ENCODE measurements at places on chromosomes 5 and 9.
A peak's percentile ranks its signal among the peaks of the same experiment; 100 is the strongest.

DNA sequence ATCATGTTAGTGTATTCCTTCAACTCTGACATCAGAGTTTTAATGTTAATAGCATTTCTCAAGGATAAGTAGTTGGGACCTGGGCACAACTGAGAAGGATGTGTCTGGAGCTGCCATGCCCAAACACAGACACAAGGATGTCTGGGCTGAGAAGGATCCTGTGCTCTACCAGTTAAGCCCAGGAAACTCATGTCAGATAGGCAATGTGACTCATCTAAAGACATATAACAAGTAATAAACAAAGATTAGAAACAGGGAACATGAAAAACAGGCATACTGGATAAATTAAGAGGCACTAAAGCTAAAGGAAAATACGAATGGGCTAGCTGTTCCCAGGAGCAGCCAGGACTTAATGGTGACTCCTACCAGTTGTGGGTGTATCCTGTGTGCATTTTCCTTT is 9.1 kb upstream of the EGFLAM start:
- no peak for DNase-seq

- no peak for DNase-seq
Observed at GRCh38 chr9:123368536-123369153, 12.6 kb downstream of the CRB2 start.

DNA sequence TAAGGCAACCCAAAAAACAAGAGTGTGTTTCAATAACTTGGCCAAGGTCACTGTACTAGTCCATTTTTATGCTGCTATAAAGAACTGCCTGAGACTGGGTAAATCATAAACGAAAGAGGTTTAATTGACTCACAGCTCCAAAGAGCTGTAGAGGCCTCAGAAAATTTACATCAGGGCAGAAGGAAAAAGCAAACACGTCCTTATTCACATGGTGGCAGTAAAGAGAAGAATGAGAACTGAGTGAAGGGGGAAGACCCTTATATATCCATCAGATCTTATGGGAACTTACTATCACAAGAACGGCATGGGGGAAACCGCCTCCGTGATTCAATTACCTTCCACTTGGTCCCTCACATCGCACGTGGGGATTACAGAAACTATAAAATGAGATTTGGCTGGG is 64.3 kb upstream of the CAMK4 start:
- no peak for DNase-seq

DNA sequence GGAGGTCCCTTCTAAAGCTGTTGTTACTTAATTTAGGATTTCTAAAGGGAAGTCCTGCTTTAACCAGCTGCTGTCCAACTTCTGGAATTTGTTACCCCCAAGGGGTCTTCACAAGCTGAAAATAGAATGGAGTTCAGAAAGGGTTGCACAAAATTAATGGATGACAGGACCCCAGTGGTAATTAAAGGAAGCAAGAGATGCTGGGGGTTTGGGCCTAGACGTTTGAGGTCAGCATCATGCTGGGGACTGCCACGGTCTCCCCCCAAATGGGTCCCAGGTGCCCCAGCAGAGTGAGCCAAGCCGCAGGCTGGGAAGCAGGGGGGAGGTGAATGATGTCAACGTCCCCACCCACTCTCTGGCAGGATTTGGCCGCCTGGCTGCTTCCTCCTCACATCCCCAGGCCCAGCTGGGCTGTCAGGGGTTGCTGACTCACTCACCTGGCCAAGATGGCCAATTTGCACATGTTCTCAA is 97.5 kb upstream of the ARAP3 start:
- DNase-seq, result peak; percentile 75

- DNase-seq, result no peak
Observed at GRCh38 chr5:79562351-79563246, 48.7 kb upstream of the HOMER1 start.

DNA sequence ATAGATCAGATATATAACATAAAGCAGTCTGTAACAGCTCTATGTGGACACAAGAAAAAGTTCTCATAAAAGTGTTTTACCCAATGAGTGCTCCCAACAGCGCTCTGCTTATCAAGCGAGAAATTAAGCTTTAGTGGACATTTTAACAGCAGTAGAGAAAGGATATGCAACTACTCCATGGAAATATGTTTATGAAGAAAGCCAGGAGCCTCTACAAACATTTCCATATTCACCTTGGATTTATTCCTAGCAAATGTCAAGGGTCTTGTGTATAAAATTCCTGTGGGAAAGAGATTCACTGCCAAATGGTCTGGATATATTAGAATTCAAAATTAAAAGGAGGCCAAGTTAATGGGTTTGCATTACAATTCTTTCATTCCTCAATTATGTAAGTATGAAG is 66.5 kb downstream of the DTWD2 start:
- no peak for DNase-seq

DNA sequence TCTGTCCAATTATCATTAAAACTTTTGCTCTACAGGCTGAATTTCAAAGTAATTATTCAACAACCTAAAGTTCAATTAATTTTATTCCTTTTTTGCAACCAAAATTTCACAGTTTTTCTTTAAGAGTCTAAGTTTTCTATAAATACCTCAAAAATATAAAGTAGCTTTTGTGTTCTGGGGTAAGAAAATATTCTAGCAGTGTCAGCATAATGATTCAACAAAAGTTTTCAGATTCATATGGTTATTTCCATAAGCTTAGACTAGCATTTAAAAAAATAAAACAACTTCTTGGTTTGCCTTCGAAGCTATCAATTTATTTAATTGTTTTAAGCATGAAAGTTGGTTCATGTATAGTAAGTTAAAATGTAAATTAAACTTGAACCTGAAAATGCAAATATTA is 1962.3 kb upstream of the CDH6 start:
- DNase-seq, result no peak

DNA sequence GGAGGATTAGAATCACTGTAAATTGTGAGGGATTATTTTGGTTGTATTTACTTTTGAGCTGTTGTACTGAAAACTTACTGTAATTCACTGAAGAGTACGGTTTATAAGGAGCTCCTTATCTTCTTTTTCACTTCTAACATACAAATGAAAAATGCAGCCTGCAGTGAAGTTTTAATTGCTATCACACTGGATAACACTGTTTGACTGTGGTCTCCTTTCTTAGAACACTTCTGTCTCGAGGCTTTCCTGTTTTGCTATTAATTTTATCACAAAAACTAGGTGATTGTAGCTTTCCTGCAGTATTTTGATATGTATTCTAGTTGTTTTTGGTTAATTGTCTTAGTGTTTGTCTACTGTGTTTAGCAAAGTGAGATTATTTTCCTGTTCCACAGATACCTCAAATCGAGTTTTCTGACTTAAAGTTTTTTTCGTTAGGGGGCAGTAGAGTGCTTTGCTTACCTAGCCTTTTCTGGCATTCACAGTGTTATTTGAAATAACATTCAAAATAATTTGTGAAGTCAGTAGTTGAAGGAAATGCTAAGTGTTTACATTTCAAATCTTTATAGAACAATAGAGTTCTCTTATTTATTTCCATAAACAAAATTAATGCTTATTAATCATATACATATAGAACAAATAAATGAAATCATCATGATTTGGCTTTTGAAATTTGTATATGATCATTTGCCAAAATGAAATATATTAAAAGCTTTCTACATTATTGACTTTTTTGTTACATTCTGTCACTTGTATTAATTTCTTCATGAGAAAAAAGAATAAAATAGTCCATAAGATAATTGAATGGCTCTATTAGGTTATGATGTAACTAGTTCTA is 52.9 kb downstream of the COMMD10 start:
- DNase-seq, result peak; percentile 71

DNA sequence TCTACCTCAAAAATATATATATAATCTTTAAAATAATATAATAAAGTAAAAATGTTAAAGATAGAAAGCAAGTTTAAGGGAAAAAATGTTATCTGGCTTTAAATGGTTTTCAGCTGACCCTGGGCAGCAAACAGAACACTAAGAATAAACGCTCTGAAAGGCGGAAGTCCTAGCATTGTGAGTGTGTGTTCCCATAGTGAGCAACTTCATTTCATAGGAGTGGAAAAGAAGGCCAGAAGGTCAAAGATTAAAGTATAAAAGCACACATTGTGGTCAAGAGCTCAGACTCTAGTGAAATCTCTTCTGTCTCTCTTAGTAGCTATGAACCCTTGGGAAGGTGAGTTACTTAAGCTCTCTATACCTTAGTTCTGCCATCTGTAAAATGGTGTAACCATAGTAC is 374.4 kb downstream of the ENC1 start:
- DNase-seq, result no peak

DNA sequence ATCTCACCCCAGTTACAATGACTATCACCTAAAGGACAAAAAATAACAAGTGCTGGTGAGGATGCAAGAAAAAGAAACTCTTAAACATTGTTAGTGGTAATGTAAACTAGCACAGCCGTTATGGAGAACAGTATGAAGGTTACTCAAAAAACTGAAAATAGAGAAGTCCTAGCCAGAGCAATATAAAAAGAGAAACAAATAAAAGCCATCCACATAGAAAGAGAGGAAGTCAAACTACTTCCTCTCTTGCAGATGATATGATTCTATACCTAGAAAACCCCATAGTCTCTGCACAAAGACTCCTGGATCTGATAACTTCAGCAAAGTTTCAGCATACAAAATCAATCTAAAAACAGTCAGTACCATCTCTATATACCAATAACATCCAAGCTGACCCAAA is 221.5 kb upstream of the FAM174A start:
- DNase-seq, result no peak

- peak; percentile 76 for DNase-seq
Observed at GRCh38 chr5:53481887-53482716, 1.7 kb downstream of the FST start.

All from RPMI8226 (cell line).